Thoracic aorta (tissue), 2 donors: ENCODE measurements at places on chromosomes 4 and X.

GRCh38 chrX:134461437-134461836 lies 1.5 kb downstream of the HPRT1 start:
- no peak overlapping the region for H3K27ac ChIP-seq
- H3K4me1 ChIP-seq, result no peaks in the 10 kb centered on the region
- no peak for DNase-seq
- H3K4me3 ChIP-seq, result peak overlapping the region; percentile 85
- H3K27me3 ChIP-seq, result no peaks in the 10 kb centered on the region

- H3K4me3 ChIP-seq, result no peak overlapping the region
- no peaks in the 10 kb centered on the region for H3K36me3 ChIP-seq
- DNase-seq, result no peak
- H3K27me3 ChIP-seq, result no peaks in the 10 kb centered on the region
These were observed 1.9 kb upstream of the EXOC1L start for GRCh38 chr4:55817691-55818090.

DNA sequence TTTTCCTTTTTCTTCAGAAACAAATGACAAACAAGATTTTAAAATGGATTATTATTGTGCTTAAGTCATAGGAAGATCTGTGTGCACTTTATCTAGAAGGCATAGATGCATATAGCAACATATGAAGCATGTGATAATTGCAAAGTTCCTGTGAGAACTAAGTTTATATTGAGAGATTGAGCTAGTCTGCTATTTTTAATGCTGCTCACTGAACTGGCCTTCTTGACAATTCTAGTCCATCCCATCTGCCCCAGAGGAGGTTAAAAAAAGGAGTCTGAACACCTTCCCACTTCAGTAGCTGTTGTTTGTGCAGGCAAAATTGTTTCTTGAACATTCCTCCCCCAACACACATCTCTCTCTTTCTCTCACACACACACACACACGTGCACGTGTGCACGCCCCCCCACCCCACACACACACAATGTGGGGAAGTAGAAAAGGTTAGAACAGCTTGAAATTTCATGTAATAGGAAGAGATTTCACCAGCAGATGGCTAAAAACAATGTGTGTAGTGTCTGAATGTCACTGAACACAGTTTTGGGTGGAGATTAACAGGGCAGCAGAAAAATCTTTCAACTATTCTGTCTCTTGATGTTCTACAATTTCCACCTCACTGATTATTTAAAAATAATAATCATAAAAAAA lies 108.0 kb downstream of the GPM6A start:
- no peaks in the 10 kb centered on the region for H3K36me3 ChIP-seq
- H3K4me1 ChIP-seq, result no peaks in the 10 kb centered on the region
- H3K4me3 ChIP-seq, result no peak overlapping the region
- no peak for DNase-seq
- no peaks in the 10 kb centered on the region for H3K27me3 ChIP-seq

- no peak for DNase-seq
- H3K27me3 ChIP-seq, result no peaks in the 10 kb centered on the region
- no peaks in the 10 kb centered on the region for H3K36me3 ChIP-seq
- H3K4me3 ChIP-seq, result no peak overlapping the region
- H3K27ac ChIP-seq, result no peak overlapping the region
These were observed 202.1 kb upstream of the IGFBP7 start for GRCh38 chr4:57312296-57312695.

- no peaks in the 10 kb centered on the region for H3K27me3 ChIP-seq
- H3K27ac ChIP-seq, result no peak overlapping the region
- no peaks in the 10 kb centered on the region for H3K36me3 ChIP-seq
- no peak overlapping the region for H3K4me3 ChIP-seq
These were observed 43.5 kb downstream of the MAMLD1 start for GRCh38 chrX:150406596-150406995.

DNA sequence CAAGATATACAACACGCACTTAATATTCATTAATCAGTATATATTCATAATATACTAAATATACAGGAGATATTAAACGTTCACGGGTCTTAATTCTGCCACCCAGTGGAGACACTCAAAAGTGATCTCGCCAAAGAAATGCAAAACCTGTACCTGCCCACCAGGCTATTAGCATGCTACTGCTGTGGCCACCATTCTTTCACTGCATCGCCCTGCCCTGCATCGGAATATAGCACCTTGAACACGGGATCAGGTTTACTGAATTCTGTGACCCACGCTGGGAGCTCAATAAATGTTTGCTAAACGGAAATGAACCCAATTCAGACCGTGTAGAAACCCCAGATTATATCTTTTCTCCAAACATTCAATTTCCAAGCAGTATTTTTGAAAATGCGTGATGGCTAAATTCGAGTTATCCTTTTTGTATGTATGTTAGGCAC lies 840 bp upstream of the CLCN3 start:
- no peak for DNase-seq
- H3K4me1 ChIP-seq, result peaks cover 7% of the 10 kb centered on the region
- H3K27me3 ChIP-seq, result no peaks in the 10 kb centered on the region
- peak overlapping the region; percentile 97 for H3K4me3 ChIP-seq

DNA sequence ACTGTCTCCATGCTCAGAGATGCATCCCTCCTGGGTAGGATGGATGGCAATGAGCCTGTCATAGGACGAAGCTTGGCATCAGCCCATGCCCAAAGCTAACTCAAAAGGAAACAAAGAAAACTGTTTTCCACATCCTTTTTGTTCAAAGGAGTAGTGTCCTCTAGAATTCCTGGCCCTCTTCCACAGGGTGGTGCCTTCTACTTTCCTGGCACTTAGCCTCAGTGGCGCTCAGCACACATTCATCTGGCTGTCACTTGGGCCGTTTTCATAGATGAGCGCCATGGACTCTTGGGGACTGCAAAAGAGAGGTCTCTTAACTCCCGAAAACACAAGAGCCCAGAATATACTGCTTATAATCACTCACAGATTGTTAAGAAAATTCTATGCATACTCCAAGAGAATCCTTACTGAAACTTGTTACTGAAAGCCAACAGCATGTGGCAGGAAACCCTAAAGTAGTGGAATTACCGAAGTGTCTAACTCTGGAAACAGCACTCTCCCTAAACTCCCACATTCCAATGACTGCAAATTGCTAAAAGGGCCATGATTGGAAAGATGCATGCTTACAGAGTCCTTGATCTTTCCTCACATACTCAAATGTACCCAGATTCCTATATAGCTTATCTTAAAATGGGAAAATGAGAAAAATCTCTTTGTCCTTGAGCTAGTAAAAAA lies 110.0 kb downstream of the HS6ST2 start:
- DNase-seq, result no peak
- H3K4me1 ChIP-seq, result no peaks in the 10 kb centered on the region
- H3K36me3 ChIP-seq, result no peaks in the 10 kb centered on the region
- no peaks in the 10 kb centered on the region for H3K27me3 ChIP-seq

DNA sequence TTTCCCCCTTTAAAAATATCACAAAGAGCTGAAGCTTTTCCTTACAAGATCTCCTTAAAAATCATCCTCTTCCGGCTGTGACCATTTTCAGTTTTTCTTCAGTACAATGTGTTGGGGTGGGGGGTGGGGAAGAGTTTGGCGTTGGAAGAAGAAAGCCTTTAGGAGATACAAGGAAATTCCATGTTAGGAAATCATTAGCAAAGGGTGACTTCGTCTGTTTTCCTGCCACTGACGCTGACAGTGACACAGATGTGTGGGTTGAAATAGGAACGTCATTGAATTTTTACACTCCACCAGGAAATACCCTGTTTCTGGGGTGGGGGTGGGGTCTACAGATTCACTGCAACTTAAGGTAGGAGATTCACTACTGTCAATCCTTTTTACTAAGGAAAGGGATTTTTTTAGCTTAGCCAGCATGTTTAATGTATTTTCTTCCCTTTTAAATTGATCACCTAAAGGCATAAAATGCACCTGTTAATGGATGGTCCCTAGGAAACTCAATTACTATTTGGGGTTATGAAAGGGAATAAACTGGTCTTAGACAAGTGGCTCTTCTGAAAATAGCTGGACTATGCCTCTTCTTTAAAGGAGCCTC lies 3.9 kb downstream of the MAMLD1 start:
- DNase-seq, result no peak
- H3K36me3 ChIP-seq, result no peaks in the 10 kb centered on the region
- no peaks in the 10 kb centered on the region for H3K4me1 ChIP-seq
- H3K4me3 ChIP-seq, result peak overlapping the region; percentile 84
- peak overlapping the region; percentile 78 for H3K27ac ChIP-seq
- H3K27me3 ChIP-seq, result no peaks in the 10 kb centered on the region

GRCh38 chr4:78057600-78058550 lies 752 bp downstream of the FRAS1 start:
- peak overlapping the region; percentile 78 for H3K4me3 ChIP-seq
- peaks cover 3% of the 10 kb centered on the region for H3K4me1 ChIP-seq
- no peaks in the 10 kb centered on the region for H3K27me3 ChIP-seq
- peak overlapping the region; percentile 40 for H3K27ac ChIP-seq

- DNase-seq, result no peak
- no peaks in the 10 kb centered on the region for H3K27me3 ChIP-seq
- no peaks in the 10 kb centered on the region for H3K36me3 ChIP-seq
- no peak overlapping the region for H3K27ac ChIP-seq
- no peak overlapping the region for H3K4me3 ChIP-seq
These were observed 59.9 kb downstream of the C4orf51 start for GRCh38 chr4:145739845-145740244.

DNA sequence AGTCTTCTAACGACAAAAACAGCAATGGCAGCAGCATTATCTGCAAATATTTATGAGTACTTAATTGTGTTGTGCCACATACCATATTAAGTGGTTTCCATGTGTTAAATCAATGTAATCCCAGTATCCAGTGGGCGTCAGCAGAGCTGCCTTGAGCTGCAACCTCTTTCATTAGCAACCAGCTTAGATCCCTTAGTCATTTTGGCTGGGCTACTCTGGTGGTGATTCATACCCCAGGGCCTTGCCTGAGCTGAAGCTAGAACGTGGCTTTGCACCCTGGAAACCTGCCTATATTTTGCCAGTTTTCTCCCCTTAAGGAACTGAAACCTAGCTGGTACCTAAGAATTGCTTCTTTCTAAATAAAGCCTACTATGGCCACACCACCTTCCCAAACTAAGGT lies 474.3 kb upstream of the FTHL17 start:
- no peaks in the 10 kb centered on the region for H3K27me3 ChIP-seq
- no peak for DNase-seq
- H3K4me1 ChIP-seq, result no peaks in the 10 kb centered on the region

DNA sequence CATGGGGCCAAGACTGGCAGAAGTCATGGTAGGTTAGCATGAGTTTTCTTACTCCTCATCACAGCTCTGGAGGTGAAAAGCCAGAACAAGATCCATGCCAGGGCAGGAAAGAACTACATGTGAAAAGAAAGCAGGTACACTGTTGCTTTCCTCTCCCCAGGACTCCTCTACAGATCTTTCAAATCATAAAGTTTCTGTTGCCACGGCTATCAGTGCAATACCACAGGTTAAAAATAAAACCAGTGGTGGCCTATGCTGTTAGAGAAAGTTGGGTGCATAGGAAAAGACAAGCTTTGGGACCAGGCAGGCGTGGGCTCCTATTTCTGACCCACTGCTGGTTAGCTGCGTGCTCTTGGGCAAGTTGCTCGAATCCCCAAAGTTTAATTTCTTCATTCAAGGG lies 81.4 kb downstream of the SH3RF1 start:
- H3K4me3 ChIP-seq, result no peak overlapping the region
- no peaks in the 10 kb centered on the region for H3K27me3 ChIP-seq
- no peak overlapping the region for H3K27ac ChIP-seq
- H3K4me1 ChIP-seq, result no peaks in the 10 kb centered on the region

DNA sequence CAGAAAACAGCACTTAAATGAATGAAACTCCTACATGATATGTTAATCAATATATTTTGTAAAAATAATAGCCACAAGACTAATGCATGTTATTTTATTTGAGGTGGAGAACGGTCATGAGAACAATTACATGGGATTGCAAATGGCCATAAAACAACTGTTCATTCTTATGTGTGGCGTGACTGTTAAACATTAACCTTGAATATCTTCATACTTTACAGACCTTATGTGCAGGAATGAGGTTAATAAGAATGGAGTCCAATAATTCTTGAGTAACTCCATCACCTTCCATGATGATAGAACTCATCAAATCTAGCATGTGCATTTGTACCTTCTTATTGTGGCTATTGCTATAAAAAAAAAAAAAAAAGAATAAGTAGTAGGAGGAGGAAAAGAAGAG lies 55.3 kb downstream of the PDS5A start:
- no peak for DNase-seq
- H3K4me1 ChIP-seq, result no peaks in the 10 kb centered on the region
- no peaks in the 10 kb centered on the region for H3K27me3 ChIP-seq
- H3K36me3 ChIP-seq, result peaks cover 4% of the 10 kb centered on the region

GRCh38 chr4:47195706-47196105 lies 164.3 kb downstream of the GABRB1 start:
- no peak overlapping the region for H3K27ac ChIP-seq
- no peaks in the 10 kb centered on the region for H3K36me3 ChIP-seq
- no peaks in the 10 kb centered on the region for H3K27me3 ChIP-seq

GRCh38 chr4:185608185-185608584 lies 72.9 kb upstream of the PDLIM3 start:
- no peaks in the 10 kb centered on the region for H3K4me1 ChIP-seq
- H3K27me3 ChIP-seq, result no peaks in the 10 kb centered on the region
- H3K4me3 ChIP-seq, result no peak overlapping the region
- no peak overlapping the region for H3K27ac ChIP-seq
- no peak for DNase-seq

DNA sequence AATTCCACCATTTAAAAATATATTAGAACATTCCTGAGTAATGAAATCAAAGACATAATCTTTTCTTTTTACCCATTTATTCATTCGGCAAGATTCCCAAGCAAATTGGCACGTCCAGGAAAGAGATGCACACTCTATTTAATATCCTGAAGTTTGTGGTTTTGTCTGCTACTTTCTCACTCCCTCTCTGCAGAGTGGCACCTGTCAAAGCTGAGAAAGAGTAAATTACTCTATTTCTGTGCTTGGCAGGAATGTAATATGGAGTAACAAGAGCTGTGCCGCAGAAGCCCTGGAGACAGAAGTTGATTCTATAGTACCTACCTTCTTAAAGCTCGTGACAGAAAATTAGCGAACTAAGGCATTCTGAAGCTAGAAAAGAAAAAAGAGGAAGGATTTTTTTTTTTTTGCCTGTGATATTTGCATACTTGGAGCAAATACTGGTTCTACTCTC lies 5.5 kb downstream of the GSTCD start:
- H3K27me3 ChIP-seq, result no peaks in the 10 kb centered on the region
- peak overlapping the region; percentile 44 for H3K27ac ChIP-seq
- H3K4me1 ChIP-seq, result peaks cover 12% of the 10 kb centered on the region
- H3K4me3 ChIP-seq, result peak overlapping the region; percentile 64
- DNase-seq, result no peak

- no peak overlapping the region for H3K27ac ChIP-seq
- peak overlapping the region; percentile 2 for H3K4me3 ChIP-seq
- DNase-seq, result no peak
- peaks cover 6% of the 10 kb centered on the region for H3K36me3 ChIP-seq
- no peaks in the 10 kb centered on the region for H3K27me3 ChIP-seq
These were observed 21.5 kb downstream of the JADE1 start for GRCh38 chr4:128830906-128831503.
